Fibroblast of the aortic adventitia (primary cell): ENCODE measurements at places on chromosomes 1 and 21.
A peak's percentile ranks its signal among the peaks of the same experiment; 100 is the strongest.

- DNase-seq = no peak
Measured at GRCh38 chr1:165884009-165884689, 56.7 kb downstream of the UCK2 start.

DNA sequence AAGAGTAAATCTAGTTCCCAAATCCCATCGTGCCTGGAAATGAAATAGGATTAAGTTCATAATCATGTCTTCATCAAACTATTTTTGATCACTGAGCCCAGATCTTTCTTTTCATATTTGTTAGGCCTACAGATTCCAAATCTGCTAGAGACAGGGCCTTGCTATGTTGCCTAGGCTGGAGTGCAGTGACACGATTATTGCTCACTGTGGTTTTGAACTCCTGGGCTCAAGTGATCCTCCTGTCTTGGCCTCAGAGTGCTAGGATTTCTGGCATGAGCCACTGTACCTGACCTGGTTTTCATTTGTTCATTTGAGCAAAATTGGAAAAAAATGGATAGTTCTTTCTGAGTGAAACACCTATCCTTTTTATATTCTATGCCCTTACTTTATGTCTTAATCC is 28.0 kb upstream of the DIPK1A start:
- no peak for DNase-seq

DNA sequence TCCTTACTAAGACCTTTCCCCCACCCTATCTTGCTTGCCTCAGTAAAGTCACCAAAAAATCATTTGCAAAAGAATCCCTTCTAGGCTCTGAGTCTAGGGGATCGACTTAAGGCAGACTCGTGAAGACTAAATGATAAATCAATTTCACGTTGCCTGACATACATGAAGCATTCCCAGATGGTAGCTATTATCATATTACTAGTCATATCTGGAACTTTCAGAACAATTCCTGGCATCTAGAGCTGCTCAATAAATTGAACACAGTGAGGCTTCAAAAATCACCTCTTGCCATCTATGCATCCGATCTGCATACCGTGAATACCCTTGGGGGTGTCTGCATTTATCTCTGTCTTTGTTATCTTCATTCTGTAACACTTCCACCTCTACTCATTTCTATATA is 49.6 kb upstream of the DAB1 start:
- no peak for DNase-seq

GRCh38 chr1:110258734-110259133 is 48.6 kb downstream of the KCNC4 start:
- no peak for DNase-seq

DNA sequence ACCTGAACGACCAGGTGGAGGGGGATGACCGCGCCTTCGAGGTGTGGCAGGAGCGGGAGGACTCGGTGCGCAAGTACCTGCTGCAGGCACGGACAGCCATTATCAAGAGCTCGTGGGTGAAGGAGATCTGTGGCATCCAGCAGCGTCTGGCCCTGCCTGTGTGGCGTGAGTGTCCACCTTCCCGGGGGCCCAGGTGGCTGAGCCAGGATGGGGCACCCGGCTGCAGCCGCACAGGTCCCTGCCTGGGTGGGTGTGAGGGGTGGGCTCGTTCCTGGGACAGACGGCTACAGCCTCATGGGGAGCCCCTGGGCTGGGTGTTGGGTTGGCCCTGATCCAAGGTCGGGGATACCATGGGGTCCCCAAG is 65.2 kb downstream of the TRIM11 start:
- no peak for DNase-seq

- DNase-seq = peak; percentile 83
Measured at GRCh38 chr21:32499249-32500055, 85.9 kb downstream of the TCP10L start.

DNA sequence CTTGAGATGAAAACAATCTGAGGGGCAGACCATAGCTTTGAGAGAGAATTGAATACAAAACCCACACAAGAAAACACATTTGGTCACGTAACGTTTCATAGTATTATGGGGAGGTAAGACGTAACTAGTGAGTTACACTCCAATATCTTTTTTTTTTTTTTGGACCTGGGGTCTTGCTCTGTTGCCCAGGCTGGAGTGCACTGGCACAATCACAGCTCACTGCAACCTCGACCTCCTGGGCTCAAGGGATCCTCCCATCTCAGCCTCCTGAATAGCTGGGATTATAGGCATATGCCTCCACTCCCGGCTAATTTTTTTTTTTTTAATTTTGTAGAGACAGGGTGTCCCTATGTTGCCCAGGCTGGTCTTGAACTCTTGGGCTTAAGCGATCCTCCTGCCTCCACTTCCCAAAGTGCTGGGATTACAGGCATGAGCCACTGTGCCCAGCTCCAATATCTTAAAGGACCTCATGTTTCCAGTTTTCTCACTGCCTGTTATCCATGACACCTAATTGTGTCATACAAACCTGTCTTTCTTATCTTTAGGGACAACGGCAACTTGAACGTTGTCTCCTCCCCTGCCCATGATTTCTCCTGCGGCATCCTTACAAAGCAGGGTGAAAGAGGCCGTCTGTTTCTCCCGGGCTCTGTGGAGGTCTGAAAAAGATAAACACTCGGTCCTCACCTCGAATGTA is 5.3 kb downstream of the TRIM45 start:
- no peak for DNase-seq

GRCh38 chr1:233406994-233407631 is 79.6 kb downstream of the MAP3K21 start:
- DNase-seq = no peak

- peak; percentile 32 for DNase-seq
Measured at GRCh38 chr1:69976896-69977295, 228.5 kb downstream of the LRRC40 start.

- DNase-seq = peak; percentile 2
Measured at GRCh38 chr1:188429386-188429785, 1600.6 kb downstream of the PLA2G4A start.

GRCh38 chr1:172929006-172929405 is 121.7 kb downstream of the TNFSF18 start:
- DNase-seq = peak; percentile 67
